Sigmoid colon (tissue), 7 donors: ENCODE measurements at places on chromosomes 1 and 21.
A peak's percentile ranks its signal among the peaks of the same experiment; 100 is the strongest.

DNA sequence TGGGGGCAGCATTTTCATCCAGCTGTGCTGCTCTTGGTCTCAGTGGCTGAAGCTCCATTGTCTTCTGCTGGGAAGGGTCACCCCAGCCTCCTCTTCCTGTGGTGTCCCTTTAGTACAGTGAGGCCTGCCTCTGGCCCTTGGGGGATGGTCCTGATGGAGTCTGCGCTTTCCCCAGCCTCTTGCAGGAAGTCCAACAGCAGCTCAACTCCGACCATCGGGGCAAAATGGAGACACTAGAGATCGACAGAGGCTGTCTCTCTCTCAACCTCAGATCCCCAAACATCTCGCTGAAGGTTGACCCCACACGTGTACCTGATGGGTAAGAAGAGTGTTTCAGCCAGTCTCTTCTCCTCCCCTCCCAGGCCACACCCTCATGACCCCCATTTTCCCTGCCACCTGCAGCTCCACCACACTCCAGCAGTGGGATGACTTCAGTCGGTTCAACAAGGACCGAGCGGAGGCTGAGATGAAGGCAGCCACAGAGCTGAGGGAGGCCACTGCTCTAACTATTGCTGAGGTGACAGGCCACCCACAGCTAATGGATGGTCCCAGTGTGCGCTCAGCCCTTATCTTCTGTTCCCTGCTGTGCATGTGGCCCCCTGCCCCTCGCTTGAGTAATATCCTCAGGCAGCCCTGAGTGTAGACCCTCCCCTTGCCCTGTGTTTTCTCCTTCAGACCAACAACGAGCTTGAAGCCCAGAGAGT, 2.0 kb upstream of the ADPRS start:
- DNase-seq, result peak; percentile 60

- DNase-seq, result no peak
Measured at GRCh38 chr1:19877181-19877750, 4.9 kb upstream of the OTUD3 start.

- DNase-seq, result no peak
Measured at GRCh38 chr1:118821801-118822200, 166.3 kb downstream of the TBX15 start.

GRCh38 chr1:89274411-89274857, 1.8 kb upstream of the GBP5 start:
- no peak for DNase-seq

- DNase-seq, result no peak
Measured at GRCh38 chr1:59432531-59433439, 135.9 kb downstream of the FGGY start.

GRCh38 chr1:28314547-28314941, 14.3 kb upstream of the MED18 start:
- no peak for DNase-seq

DNA sequence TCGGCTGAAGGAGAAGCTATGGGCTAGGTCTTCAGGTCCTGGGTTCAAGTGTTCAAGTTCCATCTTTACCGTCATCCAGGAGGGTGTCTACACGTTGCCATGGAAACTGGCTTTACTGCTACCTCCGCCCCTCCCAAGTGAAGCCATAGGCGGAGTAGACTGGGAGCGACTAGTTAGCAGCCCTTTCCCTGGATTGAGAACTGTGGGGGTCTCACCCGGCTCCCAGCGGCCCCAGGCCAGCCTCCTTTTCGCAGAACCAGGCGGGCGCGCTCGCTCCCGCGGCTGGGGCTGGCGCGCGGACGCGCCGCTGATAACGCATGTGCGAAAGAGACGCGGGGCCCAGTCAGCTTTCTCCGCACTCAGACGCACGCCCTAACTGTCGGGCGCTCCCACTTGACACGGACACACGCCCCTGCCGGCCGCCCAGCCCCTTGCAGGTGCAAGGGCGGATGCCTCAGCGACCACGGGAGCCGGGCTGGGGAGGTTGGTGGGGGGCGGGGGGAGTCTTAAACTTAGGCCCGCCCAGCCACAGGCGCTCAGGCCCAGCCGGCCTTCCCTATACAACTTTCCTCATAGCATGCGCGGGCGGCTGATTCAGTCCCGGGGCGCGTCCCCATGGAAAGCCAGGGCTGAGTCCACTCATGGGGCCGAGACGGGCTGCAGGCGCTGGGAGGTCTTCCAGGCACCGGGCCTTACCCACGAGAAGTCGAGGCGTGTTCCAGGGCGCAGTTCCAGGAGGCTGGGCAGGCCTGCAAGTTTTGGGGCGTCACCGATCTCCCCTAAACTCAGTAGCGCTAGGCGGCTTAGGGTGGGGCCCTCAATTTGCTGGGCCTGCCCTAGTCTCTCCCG, 7.4 kb downstream of the EFNA4 start:
- peak; percentile 90 for DNase-seq

DNA sequence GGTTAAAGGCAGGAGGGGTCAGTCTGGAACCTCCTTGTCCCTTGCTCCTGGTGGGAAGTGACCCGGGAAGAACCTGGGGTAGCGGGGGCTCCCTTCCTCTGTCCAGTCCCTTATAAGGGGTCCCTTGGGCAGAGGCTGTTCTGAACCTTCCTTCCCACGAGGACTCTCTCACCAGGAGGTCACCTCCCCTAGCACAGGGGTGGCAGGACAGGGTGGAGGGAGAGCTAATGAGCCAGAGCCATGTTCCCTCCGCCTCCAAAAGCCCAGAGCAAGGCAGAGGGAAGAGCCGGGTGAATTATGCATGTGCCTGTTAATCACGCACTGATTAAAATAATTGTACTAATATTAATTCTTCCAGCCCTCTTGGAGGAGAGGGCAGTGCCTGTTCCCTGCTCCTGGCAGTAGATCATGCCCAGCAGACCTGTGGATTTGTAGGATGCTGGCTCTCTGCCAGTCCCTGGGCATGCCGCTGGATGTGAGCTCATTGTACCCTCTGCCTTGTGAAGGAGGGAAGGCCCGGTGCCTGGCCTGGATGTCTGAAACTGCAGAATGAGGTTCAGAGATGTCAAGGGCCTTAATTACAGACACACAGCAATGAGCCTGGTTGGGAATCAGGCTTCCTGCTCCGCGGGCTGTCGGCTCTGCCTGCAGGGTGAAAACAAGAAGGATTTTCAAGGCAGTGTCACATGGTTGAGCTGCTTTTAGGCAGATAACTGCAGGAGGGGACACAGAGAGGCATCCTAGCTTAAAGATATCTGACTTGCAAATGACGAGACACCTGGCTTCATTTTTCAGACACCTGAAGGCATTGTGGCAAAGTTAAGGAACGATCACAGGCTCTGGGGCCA, 68.2 kb downstream of the IGSF21 start:
- peak; percentile 72 for DNase-seq

DNA sequence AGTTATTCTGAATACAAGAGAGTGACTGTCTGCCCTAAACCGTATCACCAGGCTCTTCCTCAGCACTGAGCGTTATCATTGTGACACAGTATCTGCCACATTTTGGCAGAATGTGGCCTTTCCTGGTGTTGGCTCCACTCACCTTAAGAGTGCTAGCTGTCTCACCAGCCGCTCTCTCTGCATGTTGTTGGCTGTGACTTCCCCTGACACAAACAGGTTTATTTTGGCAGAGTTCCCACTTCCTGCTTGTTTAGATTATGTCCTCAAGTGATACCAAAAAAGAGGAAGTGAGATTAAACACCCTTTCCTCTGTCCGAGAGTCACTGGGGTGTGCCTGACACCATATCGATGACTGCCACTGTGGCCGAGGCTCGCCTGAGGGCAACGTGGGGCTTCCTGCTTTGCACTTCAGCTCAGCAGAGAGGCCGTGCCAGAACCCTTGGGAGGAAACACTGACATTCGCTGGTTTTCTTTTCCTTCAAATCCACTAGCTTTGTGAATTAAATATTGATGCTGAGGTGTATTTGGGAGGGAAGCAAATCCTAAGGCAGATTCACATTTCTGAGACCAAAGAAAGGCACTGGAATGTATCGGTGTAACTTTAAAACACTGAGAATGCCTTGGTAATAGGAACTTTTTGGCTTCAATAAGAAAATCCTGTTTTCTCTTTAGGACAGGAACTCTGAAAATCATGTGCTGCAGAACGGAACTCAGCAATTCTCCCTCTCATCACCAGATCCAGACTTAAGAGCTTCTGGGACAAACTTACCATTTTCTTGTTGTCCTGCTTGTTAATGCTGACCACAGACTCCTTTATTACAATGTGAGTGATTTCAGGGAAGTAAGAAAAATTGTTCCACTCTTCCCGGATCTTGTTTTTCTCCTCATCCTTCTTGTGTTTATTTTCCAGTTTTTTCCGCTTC, 102.1 kb downstream of the JAK1 start:
- peak; percentile 80 for DNase-seq

- DNase-seq, result peak; percentile 73
Measured at GRCh38 chr1:184753608-184754475, 816 bp downstream of the EDEM3 start.

DNA sequence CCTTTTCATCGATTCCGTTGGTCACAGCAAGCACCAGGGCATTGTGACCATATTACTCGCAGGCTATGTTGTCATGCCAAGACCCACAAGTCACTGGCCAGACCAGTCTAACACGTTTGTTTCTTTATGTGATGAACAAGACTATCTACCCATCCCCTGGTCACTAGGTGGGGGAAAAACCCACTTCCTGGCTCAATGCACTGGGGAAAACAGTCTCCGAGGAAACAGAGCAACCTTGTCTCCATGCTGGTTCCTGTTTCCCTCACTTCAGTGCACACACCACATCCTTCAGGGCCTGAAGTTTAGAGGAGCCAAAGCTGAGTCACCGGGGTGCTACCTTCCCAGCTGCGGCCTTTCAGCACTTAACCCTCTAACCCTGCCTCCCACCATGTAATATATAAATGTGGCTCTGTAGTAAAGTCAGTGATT, 20.9 kb downstream of the ERICH3 start:
- DNase-seq, result no peak

GRCh38 chr1:154474802-154475201, 27.2 kb upstream of the TDRD10 start:
- peak; percentile 81 for DNase-seq
